CD4-positive, alpha-beta T cell treated with Interleukin-2 at 100 ng/mL for 4 hours (primary cell): ENCODE measurements at places on chromosomes 1 and 21.
A peak's percentile ranks its signal among the peaks of the same experiment; 100 is the strongest.

DNA sequence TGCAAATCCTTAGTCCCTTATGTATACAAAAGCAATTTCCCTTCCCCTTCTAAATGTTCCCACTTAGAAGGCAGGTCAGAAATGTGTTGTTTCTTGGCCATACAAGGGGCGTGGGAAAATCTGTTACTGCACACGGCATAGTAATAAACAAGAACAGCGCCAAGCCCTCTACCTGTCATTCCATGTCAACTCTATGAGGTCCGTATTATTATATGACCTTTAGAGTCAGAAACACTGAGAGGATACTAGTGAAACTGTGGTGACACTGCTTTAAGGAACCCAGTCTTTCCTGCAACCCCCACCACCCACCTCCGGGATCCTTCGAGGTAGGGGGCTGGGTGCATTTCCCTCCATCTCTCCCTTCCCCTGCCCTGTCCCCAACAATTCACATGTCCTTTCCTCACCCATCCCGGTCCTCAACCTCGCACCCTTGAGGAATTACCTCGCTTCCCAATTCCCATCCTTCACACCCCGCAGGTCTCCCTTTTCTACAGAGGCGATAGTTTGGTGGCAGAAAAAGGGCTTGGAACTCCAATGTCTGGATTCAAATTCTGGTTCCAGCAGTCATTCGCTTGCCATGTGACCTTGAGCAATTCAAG lies 647 bp downstream of the SDHB start:
- DNase-seq: no peak

- no peak for DNase-seq
Measured at GRCh38 chr1:30081379-30082102, 641.8 kb downstream of the MATN1 start.

- DNase-seq: no peak
Measured at GRCh38 chr1:230877146-230877923, 9.0 kb upstream of the C1orf198 start.

- DNase-seq: no peak
Measured at GRCh38 chr1:248914796-248915381, 8.9 kb downstream of the PGBD2 start.

GRCh38 chr1:110155878-110156522 lies 5.7 kb downstream of the SLC6A17 start:
- DNase-seq: peak; percentile 11
